ENCODE measurements at places on chromosomes 2 and 18.

DNA sequence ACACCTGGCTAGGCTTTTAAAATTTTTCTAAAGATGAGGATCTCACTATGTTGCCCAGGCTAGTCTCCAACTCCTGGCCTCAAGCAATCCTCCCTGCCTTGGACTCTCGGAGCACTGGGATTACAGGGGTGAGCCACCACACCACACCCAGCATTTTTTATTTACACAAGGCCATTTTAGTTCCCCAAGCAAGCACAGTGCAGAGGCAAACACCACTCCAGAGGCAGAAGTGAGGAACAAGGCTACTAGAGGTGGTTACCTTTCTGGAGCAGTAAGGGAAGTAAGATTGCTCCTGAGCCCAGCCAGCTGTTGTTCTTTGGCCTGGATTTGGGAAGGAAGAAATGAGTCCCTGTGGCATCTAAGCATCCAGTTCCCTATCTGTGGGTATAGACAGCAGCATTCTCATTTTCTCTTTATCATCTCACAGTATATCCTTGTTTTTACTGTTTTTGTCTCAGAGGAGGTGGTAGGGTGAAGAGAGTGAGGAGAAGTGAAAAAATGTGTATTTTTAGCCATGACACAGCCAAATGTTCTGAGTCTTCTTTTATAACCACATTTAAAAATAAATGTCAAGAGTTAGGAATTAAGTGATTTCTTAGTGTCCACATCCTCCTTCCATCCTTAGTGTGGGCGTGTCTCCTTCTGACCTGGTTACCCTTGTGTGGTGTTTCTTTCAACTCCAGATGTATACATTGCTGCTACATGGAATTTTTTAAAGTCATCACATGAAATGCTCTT is 10.5 kb upstream of the TTC39C start:
- DNase-seq: no peak

DNA sequence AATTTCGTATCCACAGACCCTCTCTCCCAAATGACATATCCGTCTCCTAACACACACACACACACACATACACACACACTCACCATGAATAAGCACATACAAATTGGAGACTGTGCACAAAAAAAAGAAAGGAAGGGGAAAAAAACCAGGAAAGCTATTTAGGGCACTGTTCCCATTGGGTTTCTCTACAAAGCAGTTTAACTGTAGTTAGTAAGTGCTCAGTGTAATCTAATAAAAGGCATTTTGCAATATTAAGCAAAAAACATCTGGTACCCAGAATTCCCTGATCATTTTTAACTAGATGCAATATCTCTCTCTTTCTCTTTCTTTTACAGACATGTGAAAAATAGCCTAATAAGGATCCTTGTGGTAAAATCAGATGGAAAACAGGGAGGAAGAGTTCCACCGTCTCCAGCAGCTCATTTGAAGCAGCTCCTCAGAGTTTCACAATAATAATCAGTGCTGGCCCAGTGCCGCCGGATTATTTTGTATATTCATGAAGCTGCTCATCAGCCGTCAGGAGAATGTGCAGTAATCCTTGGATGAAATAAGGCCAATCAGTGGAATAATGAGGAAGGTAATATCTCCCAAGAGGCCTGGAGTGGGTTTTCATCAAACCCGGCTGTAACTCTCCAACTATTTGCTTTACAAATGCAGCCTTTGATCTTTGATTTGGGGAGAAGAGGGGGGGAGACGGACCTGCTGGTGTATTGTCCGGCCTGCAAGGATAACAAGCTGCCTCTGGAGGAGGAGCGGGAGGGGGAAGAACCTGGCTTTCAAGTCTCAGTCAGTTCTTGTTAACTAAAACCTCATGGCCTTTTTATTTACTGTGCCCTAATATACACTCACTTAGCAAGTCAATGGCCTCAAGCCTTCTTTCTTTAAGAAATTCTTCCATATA is 227.6 kb upstream of the SMIM21 start:
- no peak for DNase-seq

DNA sequence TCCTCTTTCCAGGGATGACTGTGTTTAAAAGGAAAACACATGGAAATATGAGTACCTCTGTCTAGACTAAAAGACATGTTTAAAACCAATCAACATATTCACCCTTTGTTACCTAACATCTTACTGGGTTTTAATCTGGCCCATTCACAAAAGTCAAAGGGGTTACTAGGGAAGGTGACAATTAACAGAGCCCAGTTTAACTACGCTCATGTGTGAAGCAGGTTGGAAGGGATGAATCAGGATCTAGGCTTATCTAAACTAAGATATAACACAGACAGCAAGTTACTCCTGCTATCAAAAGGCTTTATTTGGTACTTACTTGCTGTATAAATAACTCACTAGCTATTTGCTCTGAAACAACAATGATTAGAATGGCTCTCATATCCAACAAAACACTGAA is 337.0 kb downstream of the NCKAP5 start:
- DNase-seq: no peak

- no peak for DNase-seq
These were observed 72.7 kb downstream of the CLIP4 start for GRCh38 chr2:29187926-29188325.

- no peak for DNase-seq
These were observed 89.5 kb downstream of the ZFP36L2 start for GRCh38 chr2:43136876-43137275.

DNA sequence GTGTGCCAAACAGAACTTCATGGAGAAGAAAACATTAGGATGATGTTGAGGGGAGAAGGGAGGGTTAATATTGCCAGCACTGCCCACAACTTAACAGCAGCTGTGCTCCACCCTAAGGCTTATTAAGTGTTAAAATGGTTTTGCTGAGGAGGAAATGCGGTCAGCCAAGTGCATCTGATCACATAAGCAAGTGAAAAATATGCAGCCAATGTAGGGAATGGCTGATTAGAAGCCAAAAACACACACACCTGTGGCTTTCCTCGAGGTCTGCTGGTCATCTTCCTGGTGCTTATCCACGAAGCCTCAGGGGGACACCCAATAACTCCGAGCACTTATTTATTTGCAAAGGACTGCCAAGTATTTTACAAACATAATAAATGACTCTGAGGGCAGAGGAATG is 66.3 kb upstream of the GPR45 start:
- DNase-seq: no peak

DNA sequence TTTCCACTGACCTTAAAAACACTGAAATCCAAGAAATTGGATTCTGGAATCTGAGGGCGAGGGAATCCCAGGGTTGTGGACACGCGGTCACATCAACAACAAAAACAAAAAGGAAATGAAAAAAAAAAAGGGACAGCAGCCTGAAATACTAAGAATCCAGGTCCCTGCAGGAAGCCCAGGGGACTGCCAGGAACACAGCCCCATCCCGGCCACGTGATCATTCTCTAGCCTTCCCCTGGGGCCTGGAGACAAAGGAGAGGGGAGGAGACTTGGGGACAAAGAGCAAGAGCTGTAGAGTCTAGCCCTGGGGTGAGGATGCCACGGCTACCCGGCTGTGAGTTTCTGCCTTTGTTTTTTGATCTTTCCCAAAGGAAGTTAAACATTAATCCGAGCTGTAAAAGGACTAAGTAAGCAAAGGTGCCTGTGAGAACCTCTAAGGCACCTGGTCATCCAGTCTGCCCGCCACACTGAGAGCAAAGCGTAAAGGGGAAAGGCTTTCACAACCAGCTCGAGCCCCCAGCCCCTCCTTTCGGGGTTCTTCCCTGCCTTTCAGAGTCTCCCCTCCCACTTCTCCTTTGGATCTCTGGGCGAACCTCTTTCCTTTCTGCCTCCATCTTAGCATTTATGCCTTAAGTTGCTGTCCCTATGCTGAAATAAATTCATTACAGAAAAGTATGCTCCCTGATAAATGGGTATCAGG is 57.9 kb upstream of the MSH2 start:
- peak; percentile 72 for DNase-seq

DNA sequence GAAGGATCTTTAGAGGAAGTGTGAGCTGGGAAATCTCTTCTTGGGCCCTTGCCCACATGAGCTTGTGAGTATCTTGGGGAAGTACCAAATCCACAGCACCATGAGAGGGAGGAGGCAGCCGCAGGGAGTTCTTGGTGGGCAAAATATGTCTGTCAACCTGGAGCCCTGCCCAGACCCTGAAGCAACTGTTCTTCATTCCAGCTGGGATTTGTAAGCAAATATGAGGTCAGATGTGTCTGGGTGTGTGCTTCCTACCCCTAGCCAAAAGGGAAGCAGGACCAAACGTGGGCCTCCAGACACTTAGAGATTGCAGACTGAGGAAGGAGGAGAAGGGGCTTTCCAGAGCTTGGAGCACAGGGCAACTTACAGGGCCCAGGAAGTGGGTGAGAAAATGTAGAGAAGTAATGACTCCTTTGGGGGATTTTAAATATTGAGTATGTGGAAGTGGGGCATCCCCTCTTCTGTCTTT is 41.9 kb downstream of the TMEM247 start:
- DNase-seq: no peak

GRCh38 chr2:119025762-119026351 is 83.9 kb downstream of the MARCO start:
- DNase-seq: no peak

GRCh38 chr2:33268246-33268831 is 208.1 kb upstream of the RASGRP3 start:
- no peak for DNase-seq

- no peak for DNase-seq
These were observed 91.6 kb downstream of the TTC27 start for GRCh38 chr2:32719430-32719829.

- no peak for DNase-seq
These were observed 185.0 kb downstream of the UXS1 start for GRCh38 chr2:106009096-106009495.

- DNase-seq: no peak
These were observed 199.4 kb downstream of the CYRIA start for GRCh38 chr2:16466133-16466820.

Data from NCI-H460 (cell line).